ENCODE measurements at places on chromosomes 5 and 9.

DNA sequence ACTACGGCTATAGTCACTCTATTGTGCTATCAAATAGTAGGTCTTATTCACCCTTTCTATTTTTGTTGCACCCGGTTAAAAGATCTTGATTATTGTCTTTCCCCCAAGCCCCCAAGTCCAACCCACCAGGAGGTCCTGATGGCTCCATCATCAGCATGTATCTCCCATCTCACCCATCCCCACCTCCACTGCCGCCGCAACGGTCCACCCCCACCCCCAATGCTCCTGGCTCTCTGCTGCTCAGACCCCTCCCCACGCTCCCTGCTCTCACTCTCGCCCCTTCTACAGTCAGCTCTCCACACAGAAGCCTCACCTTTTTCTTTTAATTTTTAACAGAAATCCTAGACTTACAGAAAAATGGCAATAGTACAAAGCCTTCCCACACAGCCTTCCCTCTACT, 51.5 kb upstream of the SH3PXD2B start:
- no peak for DNase-seq

DNA sequence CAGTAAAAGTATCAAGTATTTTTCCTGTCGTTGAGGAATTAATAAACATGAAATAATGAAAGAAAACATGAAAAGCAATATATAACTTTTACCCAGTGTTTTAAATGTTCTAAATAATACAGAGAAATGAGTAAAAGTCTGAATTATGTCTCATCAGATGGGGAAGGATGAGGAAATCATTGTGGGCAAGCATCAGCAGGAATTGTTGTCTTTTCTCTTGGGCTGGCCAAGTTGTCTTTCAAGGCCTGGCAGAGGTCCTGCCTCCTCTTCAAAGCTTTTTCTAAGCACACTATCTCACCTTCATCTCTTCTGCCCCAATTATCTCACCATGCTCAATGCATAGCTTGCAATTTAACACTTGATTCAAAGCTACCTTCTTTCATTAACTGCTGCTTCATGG, 41.9 kb downstream of the MOCS2 start:
- peak; percentile 48 for DNase-seq

GRCh38 chr9:97511655-97512427, 10.4 kb downstream of the TMOD1 start:
- no peak for DNase-seq

- DNase-seq, result no peak
Observed at GRCh38 chr9:112248722-112249121, 73.6 kb upstream of the SUSD1 start.

DNA sequence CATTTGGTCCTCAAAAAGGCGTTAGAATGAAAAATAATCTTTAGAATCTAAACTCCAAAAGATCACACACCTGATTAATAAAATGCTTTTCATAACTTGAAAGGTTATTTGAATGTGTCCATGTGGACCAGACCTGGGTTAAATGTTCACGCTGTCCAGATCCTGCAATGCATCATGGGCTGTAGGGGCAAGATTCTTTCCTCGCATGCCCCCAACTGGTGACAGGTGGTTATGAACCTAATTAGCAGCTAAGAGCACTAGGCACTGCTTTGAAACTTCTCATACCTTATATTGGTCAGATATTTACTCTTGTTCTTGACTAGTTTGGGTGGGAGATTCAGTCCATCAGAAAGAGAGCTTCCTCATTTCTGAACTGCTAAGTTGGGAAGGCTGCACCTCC, 19.3 kb upstream of the PIP5K1B start:
- peak; percentile 72 for DNase-seq

All from activated CD4-positive, alpha-beta T cell treated with anti-CD3 and anti-CD28 coated beads, Interleukin-2, amount 10 ng/mL, durations not matched to agents 24 days and 14 days (primary cell).